Stimulated activated CD4-positive, alpha-beta T cell treated with anti-CD3 and anti-CD28 coated beads, Interleukin-15, amount 100 ng/mL, for 1 hour (primary cell): ENCODE measurements at places on chromosomes 7 and 10.

- DNase-seq = no peak
Observed at GRCh38 chr10:74882427-74882826, 56.0 kb downstream of the KAT6B start.

DNA sequence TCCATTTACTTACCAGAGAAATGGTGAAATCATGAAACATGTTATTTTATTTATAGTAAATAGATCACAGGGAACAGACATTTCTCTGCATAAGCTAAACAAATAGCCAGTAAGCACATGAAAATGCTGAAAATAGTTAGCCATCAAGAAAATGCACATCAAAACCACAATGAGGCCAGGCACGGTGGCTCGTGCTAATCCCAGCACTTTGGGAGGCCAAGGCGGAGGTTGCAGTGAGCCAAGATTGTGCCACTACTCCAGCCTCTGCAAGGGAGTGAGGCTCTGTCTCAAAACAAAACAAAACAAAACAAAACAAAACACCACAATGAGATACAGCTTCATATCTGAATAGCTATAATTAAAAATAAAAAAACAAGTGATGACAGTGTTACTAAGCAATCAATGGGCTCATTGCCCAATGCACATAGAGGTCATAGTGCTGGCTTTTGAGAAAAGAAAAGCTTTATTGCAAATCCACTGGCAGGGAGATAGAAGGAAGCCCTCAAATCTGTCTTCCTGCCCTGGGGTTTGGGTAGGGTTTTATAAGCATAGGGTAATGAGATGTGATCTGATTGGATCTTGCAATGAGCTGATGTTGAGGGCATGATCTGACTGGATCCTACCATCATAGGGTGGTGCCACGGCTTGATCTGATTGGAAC, 16.2 kb downstream of the CSTF2T start:
- no peak for DNase-seq

DNA sequence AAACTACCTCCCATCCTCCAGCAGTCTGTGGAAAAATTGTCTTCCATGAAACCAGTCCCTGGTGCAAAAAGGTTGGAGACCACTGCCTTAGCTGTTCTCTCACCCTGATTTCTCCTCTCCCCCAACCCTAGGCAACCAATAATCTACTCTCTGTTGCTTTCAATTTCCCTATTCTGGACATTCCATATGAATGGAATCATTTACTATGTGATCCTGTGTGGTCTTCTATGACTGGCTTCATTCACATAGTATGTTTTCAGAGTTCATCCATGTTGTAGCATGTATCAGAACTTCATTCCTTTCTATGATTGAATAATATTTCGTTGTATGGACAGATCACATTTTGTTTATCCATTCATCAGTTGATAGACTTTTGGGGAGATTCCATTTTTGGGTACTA, 38.3 kb upstream of the DLG5 start:
- no peak for DNase-seq

- DNase-seq = no peak
Observed at GRCh38 chr7:135189221-135189662, 18.7 kb upstream of the CYREN start.

GRCh38 chr7:73718438-73718881, 1.0 kb downstream of the STX1A start:
- DNase-seq = no peak

- no peak for DNase-seq
Observed at GRCh38 chr10:91941426-91941825, 17.9 kb downstream of the BTAF1 start.

- DNase-seq = no peak
Observed at GRCh38 chr7:156158693-156159092, 346.4 kb upstream of the SHH start.

DNA sequence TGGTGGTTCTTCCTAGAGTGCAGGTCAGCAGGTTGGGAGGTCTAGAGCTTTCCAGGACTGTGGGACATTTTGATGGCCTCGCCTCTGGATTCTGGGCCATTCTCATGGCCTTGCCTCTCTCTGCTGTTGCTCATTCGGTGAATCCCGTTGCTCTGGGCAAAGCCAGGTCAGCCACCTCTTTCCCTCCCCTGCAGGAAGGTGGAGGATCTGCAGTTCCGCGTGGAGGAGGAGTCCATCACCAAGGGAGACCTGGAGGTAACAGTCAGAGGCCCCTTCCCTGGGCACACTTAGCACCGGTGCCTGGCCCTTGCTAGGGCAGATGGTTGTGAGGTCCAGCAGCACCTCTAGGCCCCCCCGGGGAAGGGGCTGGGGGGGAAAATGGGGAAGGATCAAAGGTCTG, 74.9 kb downstream of the CLIP2 start:
- no peak for DNase-seq

DNA sequence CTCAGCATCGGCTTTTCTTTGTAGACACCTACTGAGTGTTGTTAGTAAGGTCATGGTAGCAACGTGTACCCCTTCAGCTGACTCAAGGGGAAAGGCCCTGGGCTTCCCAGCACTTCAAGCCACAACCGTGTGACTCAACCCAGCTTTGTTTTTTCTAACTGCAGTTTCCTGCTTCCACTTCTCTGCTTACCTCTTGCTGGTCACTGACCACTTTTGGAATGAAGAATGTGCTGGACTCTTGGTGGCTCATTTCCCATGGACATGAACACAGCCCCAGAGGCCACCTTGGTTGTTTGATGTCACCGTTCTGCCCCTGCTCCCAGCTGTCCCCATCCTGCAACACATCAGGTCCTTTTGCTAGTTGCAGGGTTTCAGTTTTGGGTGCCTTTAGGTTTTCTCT, 69.5 kb upstream of the ZNF438 start:
- peak; percentile 37 for DNase-seq

DNA sequence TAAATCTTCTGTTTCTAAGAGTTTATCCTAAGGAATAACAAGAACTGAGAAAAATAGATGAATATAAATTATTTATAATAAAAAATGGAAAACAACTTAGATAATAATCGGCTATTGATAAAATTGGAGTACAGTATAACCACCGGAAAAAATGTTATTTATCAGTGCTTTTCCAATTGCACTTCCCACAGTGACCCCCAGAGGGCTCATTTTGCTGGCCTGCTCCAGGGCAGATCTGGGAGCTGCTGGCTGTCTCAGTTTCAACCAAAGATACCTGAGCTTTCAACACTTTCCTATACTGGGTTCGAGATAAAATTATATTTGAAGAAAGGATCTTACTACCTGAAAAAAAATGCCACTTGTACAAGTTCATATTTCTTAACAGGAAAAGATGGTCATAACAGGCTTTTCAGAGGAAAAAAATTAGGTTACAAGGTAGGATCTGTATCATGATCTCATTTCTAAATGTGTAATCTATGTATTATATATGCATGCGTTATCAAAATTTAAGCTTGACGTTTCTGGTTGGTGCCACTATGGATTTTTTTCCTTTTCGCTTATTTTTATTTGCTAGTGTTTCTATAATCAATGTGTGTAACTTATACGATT, 165.7 kb downstream of the NPSR1 start:
- DNase-seq = no peak

DNA sequence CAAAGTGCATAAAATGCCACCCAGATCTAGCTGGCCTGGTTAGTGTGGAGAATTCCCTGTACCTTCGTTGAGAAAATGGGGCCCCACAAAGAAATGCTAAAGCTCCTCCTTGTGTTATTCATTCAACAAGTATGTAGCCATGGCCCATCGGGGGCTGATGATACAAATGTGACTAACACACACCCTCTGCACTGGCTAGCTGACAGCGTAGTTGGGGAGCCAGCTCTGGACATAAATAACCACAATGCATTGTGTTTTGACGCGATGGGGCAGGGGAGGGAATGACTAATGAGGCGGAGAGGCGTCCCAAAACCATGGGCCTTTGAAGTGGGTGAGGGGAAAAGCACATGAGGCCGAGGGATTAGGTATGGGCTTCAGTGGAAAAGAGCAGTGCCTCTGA, 28.2 kb upstream of the ASL start:
- DNase-seq = no peak

DNA sequence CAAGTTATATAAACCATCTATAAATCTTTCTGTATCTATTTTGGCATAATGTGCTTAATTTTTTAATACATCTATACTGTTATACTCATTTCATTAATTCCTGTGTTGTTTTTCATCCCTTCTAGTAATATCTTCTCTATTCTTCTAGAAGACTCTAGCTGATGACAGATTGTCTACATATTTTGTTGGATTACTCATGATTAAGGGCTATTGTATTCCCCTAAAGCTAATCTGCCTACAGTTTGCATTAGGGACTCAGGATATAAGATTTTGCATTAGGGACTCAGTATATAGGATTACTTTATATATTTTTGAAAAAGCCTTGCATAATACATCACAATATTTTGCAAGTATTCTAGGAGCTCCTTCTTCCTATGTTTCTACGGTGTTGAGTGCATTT, 8.3 kb upstream of the SEMA3A start:
- DNase-seq = no peak

GRCh38 chr10:13492493-13493180, 36.2 kb downstream of the BEND7 start:
- no peak for DNase-seq

DNA sequence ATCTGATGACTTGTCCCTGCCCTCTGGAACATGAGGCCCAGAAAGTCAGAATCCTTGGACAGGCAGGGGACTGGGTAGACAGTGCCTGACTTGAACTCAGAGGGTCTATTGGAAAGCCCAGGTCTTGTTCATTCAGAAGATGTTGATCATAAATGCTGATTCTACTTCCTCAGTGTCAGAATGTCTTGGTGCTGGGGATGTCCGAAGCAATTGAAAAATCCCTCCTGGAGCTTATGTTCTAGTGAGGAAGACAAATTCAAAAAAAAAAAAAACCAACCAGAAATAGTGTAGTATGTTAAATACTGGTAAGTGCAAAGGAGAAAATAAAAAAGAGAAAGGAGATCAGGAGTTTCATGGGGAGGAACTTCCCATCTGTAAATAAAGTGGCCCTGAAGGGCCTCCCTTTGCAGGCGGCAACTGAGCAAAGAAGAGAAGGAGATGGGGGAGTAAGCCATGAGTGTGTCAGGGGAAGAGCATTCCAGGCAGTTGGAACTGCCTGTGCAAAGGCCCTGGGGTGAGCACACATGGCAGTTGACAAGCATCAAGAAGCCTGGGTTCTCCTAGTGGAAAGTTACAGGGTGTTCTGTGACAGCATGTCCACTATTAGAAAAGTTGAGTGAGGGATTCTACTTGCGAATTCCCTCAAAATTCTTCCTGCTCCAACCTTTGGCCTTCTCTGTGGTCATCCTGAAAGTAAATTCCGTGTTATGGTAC, 30.7 kb downstream of the TSPAN15 start:
- no peak for DNase-seq

DNA sequence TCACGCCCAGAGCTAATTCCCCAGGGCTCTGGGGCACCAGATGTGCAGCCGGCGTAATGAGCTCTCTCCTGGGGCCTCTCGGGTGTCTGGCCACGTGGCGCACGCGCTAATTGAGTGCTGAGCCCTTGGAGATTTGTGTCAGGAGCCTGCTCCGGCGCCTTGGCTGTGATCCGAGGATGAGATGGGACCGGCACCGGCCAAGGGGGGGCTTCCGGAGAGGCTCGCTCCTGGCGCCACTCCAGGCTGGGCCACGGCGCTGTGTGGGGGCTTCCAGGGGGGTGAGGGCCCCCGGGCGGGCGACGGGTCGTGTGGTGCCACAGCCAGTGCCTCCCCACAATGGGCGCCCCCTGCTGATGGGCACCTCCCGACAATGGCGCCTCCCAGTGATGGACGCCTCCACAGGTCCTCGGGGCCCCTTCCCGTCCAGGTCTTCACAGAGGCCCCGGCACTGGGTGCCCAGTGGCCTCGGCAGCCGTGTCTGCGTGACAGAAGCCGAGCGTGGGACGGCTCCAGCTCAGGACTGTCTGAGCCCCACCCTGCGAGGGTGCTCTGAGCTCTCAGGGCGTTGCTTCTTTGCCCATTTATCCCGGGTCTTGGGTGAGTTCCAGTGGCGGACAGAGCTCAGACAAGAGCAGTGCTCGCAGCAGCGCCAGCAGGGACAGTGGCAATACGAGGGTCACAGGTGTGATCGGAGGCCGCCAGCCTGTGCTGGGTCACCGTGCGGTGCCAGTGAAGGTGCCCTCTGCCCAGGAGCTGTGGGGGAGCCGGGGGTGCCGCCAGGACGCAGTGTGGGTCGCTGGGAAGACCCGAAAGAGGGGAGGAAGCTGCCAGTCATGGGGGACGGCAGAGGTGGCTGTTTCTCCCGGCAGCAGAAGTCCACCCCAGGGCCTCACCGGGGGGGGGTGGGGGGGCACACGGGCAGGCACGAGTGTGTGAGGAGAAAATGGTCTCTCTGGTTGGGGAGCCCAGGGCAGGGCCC, 8.2 kb upstream of the NKX6-2 start:
- DNase-seq = no peak

DNA sequence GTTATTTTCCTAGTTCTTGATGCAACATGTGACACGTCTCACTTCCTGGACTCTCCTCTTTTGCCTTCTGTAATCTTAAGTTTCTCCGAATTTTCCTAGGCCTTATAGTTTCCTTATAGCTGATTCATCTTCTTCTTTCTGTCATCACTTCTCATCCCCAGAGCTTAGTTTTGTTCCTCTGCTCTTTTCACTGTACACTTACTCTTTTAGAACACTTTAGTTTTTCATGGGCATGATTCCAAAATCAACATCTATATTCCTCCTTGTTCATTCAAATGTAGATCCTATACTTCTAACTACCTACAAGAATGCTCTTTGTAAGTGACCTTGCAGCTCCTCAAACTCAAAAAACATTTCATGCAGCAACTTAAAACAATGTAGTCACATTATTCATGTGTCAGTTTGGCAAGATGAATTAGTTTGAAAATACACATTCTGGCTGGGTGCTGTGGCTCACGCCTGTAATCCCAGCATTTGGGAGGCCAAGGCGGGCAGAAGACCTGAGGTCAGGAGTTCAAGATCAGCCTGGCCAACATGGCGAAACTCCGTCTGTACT, 13.1 kb upstream of the SLC26A3 start:
- no peak for DNase-seq

- no peak for DNase-seq
Observed at GRCh38 chr10:34075254-34075926, 739.7 kb downstream of the PARD3 start.

DNA sequence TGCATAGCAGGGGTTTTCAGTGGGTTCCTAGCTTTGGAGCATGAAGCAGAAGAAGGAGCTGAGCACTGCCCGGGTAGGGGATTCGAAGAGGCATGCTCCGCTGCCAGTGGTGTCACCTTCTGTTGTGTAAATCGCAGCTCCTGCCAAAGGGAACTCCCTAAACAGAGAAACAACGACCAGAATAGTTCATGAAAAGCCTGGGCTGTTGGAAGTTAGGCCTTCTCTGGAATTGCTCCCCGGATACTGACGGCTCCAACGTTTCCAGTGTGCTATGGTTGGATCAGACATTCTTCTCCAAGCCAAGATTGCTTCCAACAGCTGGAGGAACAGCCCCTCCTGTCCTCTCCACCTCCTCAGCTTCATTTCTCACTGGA, 546.0 kb upstream of the FZD8 start:
- DNase-seq = no peak

GRCh38 chr10:27603104-27603503, 99.0 kb downstream of the RAB18 start:
- DNase-seq = no peak

- DNase-seq = peak; percentile 18
Observed at GRCh38 chr7:74449809-74450397, 3.8 kb upstream of the GTF2IRD1 start.

- no peak for DNase-seq
Observed at GRCh38 chr10:123687758-123688157, 21.6 kb downstream of the GPR26 start.

GRCh38 chr10:28922127-28922526, 244.8 kb downstream of the BAMBI start:
- no peak for DNase-seq

- no peak for DNase-seq
Observed at GRCh38 chr7:111012149-111012548, 78.8 kb upstream of the LRRN3 start.

GRCh38 chr7:120841608-120842007, 16.3 kb downstream of the TSPAN12 start:
- DNase-seq = no peak
